Occipital lobe (tissue), 3 donors: ENCODE measurements at places on chromosomes 1 and 21.
A peak's percentile ranks its signal among the peaks of the same experiment; 100 is the strongest.

- no peak for DNase-seq
Observed at GRCh38 chr1:9200441-9200840, 34.1 kb upstream of the H6PD start.

GRCh38 chr1:91596474-91596873 lies 95.8 kb downstream of the CDC7 start:
- DNase-seq = no peak

DNA sequence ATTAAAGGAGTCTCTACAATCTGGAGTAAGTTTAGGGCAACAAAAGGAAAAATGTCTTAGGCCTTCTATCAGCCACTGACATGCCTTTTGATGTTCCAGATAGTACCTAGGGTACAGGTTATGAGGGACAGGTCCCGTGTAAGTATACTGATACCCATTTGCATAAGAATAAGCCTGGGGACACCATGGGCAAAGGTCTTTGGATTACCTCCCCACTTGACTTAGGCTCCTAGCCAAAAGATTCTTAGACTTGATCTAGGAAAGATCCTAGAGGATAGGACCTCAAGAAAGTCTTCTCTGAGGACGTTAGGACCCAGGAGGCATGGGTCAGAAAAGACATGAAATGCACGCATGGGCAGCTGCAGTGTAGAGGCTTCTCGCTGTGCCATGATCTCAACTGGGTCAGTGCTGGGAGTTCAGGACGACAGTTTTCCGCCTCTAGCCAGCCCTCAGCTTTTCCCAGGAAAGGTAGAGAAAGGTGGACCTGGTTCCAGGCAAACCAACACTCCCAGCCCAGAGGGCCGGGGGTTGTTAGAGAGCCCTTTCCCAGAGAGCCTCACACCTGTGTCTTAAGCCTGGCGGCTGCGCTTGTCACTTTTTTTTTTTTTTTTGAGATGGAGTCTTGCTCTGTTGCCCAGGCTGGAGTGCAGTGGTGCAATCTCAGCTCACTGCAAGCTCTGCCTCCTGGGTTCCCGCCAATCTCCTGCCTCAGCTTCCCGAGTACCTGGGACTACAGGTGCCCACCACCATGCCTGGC lies 26.6 kb downstream of the MSTO1 start:
- no peak for DNase-seq

DNA sequence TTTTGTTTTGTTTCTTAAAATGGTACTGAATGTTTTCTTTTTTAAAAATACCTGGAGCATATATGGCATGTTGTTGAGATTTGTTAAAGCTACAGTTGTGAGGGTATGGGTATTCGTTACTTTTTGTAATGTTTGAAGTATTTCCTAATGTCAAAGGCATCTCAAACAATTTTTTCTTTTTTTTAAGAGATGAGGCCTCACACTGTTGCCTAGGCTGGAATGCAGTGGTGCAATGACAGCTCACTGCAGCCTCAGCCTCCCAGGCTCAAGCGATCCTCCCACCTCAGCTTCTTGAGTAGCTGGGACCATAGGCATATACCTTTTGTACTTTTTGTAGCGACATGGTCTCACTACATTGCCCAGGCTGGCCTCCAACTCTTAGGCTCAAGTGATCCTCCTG lies 16.1 kb downstream of the CLCN6 start:
- DNase-seq = no peak

- DNase-seq = no peak
Observed at GRCh38 chr1:1487701-1488100, 16.1 kb downstream of the ATAD3B start.

GRCh38 chr1:94247138-94248094 lies 10.0 kb upstream of the ARHGAP29 start:
- DNase-seq = no peak

- no peak for DNase-seq
Observed at GRCh38 chr21:45306453-45306831, 18.7 kb upstream of the POFUT2 start.

- no peak for DNase-seq
Observed at GRCh38 chr1:53686965-53687267, 52.0 kb downstream of the GLIS1 start.

GRCh38 chr1:103230061-103230460 lies 121.7 kb upstream of the COL11A1 start:
- DNase-seq = no peak

DNA sequence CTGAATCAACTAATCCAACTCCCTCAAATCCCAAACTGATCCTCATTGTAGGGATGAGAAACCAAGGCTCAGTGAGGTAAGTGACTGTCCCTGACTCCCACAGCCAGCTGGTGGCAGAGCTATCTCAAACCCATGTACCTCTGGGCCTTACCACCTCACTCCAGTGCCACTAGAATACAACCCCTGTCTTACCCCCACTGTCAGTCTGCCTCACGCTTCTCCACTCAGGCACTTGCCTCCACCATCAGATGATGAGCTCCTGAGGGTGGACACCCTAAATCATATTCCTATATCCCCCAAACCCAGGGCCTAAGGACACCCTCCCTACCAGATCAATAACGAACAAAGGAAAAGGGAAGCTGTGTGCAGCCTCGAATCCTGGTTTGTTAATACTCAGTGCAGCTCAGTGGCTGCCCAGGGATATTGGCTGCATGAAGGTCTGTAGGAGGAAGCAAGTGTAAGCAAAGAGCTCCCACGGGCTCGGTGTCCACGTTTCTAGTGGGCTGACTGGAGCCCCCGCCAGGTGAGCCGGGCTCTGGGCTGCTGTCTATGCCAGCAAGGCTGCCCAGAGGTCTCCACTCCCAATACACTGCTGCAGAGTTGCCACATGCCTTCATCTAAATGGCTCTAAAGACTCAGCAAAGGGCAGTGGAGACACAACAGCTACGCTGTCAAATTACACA lies 533.4 kb downstream of the MATN1 start:
- no peak for DNase-seq

- DNase-seq = peak; percentile 18
Observed at GRCh38 chr1:244964112-244964971, 100.0 kb upstream of the HNRNPU start.

DNA sequence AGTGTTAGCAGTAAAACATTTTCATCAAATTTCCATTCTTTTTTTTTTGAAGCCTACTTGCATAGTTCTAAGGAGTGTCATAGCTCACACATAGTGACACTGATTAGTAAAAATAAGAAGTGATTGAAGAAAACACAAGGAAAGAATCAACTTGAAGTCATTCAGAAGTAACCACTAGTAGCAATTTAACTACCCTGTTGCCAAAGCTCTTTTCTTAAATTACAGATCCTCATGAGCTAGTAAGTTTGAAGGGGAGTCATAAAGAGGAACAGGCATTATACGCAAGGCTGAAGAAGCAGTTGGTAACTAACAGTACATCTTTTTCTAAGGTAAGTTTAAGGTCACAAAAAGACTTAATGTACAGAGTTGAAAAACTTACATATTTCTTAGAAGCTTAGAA lies 332.2 kb downstream of the CHRM3 start:
- no peak for DNase-seq

GRCh38 chr1:15975358-15975804 lies 520 bp downstream of the ZBTB17 start:
- DNase-seq = peak; percentile 59

GRCh38 chr1:56529801-56530200 lies 49.6 kb downstream of the PLPP3 start:
- DNase-seq = no peak

GRCh38 chr1:111480674-111481073 lies 6.9 kb downstream of the C1orf162 start:
- no peak for DNase-seq

DNA sequence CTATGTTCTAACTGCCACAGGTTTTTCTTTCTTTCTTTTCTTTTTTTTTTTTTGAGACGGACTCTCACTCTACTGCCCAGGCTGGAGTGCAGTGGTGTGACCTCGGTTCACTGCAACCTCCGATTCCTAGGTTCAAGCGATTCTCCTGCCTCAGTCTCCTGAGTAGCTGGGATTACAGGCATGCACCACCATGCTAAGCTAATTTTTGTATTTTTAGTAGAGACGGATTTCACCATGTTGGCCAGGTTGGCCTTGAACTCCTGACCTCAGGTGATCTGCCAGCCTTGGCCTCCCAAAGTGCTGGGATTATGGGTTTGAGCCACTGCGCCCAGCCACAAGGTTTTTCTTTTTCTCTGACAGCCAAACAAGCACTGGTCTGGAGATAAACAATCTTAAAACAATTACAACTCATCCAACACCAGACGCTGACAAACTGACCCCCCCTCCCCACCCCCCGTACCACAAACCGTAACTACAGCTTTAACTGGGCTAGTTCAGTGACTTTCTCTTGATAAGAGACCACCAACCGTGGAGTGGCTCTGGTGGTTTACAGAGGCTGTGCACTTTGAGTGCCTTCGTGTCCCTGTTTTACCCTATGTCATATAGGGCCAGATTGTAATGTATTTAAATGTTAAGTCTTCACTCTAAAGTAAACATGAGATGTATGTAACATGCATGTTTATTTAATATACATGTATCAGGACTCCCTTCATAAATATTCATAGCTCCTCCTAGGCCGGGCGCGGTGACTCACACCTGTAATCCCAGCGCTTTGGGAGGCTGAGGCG lies 19.5 kb upstream of the PUM1 start:
- DNase-seq = no peak

DNA sequence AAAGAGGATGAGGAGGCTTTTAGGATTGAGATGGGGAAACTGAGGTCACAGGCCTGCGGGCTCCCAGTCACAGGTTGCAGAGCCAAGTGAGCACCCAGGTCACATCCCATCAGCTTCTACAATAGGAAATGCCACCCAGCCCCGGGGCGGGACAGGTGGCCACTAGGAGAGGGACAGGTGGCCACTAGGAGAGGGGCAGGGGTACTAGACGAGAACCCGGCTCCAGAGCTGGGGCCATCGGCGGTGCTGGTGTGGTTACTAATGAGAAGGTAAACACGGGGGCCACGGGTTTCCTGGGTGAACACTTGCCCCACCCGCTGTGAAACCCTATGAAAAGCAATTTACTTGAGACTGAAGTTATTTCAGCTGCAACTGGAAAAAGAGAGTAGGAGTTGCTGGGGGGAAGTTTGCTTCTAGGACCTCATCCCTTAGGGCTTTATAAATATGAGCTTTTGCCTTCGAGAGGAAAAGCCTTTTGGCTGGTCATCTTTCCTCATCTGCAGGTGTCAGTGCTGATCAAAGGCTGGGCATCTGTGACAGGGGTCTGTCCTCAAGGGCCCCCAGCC lies 52.5 kb downstream of the MRPL37 start:
- no peak for DNase-seq

DNA sequence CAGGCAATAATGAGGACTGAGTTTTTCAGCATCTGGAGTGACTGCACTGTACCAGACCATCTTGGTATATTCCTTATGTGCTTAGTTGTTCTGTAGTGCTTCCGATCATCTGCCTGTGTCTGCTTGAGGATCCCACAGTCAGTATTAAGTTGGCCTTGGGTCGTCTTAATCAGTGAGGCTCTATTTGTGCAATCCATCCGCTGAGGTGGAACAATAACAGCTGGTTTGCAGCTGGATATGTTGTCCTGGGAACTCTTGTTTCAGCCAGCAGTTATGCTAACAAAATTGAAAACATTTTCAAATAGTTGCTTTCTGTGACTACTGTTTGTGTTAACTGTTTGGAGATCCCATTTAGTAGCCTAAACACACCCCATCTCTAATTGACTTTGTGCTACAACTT lies 73.7 kb downstream of the LAMC1 start:
- DNase-seq = no peak

DNA sequence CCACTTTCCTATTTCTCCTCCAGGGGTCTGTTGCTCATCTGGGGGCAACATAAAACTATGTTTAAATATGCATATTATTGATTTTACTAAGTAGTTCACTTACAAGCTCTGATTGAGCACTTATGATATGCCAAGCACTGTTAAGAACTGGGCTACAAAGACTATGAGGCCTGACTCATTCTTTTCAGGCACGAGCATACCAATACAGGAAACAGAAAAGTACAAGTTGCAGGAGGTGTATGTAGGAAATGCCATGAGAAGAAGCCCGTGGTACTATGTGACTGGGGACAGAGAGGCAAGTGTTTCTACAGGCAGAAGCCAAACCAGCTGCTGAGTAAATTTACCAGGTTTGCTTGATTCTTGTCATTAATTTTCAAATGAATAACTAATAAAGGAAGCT lies 120.4 kb upstream of the PTGFR start:
- DNase-seq = no peak

DNA sequence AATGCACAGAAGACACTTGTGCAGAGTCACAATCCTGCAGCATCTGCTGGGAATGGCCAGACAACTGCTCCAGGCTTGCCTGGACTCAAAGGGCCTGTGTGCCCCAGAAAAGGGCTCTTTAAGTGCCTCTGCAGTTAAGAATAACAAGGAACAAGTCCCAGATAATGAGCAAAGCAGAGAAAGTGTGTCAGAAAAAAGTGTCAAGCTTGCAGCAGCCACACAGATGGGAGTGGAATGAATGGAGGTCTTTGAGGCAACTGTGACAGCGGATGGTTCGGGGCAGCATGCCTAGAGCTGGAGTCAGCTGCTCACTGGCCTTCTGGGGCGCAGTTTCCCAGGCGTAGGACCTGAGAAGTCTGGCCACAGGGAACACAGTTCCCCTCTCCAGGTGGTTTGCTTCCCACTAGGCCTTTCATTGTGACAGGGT lies 5.1 kb downstream of the PARP1 start:
- DNase-seq = peak; percentile 52

GRCh38 chr1:162535501-162535900 lies 26.0 kb upstream of the UAP1 start:
- DNase-seq = no peak

GRCh38 chr1:247386687-247387086 lies 29.3 kb upstream of the NLRP3 start:
- DNase-seq = no peak

GRCh38 chr1:96355521-96355920 lies 366.1 kb upstream of the PTBP2 start:
- DNase-seq = no peak

GRCh38 chr1:100387209-100387608 lies 34.9 kb downstream of the CDC14A start:
- DNase-seq = no peak

DNA sequence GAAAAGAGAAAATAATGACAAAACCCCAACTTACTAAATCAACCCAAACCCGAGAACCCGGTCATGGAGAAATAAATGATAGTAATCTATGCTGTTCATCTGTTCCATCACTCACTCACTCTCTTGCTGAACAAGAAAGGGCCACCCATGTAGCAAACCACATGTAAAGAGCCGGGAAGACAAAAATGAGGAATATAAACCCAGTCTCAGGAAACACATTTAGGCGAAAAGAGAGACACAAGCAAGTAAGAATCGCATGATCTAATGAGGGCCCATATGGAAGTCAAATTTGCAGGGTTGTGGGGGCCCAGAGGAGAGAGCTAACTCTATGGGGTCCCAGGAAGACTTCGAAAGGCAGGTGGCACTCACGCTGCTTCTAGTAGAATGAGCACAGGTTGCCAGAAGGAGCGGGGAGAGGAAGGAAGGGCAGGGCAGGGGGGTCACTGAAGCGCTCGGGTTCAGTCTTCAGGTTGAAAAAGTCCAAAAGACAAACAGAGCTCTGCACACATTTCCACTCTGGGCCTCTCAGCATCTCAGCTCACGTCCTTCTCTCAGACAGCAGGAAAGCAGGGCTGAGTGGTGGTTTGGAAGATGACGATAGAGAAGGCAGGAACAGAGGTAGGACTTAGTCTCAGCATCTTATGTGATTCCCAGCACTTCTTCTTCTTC lies 142.9 kb upstream of the KRTAP19-8 start:
- no peak for DNase-seq

- peak; percentile 95 for DNase-seq
Observed at GRCh38 chr1:28736450-28737306, at the start of gene YTHDF2. YTHDF2 (plus strand) TSS chr1:28736940; CDS start chr1:28737121, 181 bp downstream.
